ENCODE measurements at places on chromosomes 7 and 10.
A peak's percentile ranks its signal among the peaks of the same experiment; 100 is the strongest.

DNA sequence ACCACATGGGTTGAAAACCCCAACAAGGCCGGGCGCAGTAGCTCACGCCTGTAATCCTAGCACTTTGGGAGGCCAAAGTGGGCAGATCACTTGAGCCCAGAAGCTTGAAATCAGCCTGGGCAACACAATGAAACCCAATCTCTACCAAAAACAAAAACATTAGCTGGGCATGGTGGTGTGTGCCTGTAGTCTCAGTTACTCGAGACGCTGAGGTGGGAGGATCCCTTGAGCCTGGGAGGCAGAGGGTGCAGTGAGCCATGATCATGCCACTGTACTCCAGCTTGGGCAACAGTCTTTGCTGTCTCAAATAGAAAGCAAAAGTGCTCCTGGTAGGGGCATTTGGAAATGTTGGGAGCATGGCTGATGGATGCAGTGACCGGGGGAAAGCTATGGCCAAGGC, 209.6 kb upstream of the PLXNA4 start:
- DNase-seq, result no peak

DNA sequence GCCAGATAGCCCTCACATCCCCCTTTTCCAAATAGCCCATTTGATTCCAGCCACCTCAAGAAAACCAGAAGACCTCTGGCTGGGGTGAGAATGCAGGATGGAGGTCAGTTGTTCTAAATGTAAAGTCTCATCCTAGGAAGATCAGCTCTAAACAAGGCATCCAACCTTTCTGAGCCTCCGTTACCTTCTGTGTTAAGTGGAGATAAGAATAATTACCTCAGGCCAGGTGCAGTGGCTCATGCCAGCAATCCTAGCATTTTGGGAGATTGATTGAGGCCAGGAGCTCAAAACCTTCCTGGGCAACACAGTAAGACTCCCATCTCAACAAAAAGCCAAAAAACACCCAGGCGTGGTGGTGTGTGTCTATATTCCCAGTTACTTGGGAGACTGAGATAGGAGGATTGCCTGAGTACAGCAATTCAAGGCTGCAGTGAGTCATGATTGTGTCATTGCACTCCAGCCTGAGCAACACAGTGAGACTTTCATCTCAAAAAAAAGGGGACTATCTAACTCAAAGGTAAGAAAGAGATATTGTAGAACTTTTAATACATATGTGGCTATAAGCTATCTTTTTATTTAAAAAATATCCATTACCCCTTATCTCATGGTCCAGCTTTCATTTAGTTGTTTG, 43.5 kb downstream of the PRTFDC1 start:
- no peak for DNase-seq

- no peak for DNase-seq
These were observed 33.1 kb downstream of the SMC3 start for GRCh38 chr10:110600487-110601101.

- DNase-seq, result no peak
These were observed 21.7 kb downstream of the RAB18 start for GRCh38 chr10:27525819-27526218.

- DNase-seq, result no peak
These were observed 230.3 kb upstream of the PFKP start for GRCh38 chr10:2836921-2837662.

GRCh38 chr10:113347508-113347907, 205.3 kb upstream of the HABP2 start:
- no peak for DNase-seq

DNA sequence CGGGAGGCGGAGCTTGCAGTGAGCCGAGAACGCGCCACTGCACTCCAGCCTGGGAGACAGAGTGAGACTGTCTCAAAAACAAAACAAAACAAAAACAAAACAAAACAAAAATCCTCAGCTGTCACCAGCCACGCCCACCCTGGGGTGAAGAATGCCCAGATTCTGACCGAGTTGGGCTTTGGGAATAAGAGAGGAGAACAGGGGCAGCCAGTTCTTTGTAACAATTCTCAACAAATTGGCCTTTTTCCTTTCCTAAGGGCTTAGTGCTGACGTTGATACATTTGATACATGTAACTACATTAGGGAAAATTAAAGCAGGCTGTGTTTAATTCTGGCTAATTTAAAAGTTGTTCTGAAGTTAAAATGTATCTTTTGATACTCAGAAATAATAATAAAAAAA, 121.0 kb downstream of the EPC1 start:
- no peak for DNase-seq

- no peak for DNase-seq
These were observed 20.2 kb downstream of the ZMIZ2 start for GRCh38 chr7:44768628-44769371.

DNA sequence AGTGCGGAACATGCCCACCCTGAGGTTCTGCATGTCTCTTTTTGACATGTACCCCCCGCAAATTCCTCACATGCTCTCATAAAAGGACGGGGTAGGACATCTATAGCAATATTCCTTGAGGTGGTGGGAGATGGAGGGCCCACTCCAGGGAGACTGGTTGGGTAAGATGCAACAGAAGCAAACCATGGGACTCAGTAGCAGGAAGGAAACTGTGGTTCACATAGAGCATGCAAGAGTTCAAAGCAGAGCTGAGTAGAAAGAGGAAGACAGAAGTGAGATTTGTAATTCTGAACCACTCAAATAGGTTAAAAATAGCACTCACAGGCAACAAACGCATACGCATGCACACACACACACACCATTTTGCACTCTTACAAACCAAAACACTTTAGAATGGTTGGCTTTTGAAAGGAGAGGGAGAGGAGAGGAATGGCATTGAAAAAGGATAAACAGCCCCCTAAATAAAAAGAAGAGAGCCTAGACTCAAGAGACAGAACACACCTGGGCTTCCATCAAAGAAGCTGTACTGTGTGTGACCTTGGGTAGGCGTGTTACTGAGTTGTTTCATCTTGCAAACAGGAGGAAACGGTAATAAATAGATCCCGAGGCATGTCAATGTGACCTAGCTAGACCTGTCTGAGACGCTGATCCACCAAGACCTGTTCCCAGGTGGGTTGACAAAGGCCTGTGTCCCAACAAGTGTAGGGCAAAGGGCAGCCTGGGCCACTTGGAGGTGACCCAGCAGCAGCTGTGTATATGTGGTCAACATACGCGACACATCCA, 77.6 kb upstream of the LRRC4 start:
- no peak for DNase-seq

GRCh38 chr7:75617634-75618234, 121.0 kb downstream of the HIP1 start:
- DNase-seq, result no peak

GRCh38 chr10:43735907-43736306, 87.2 kb upstream of the ZNF32 start:
- DNase-seq, result no peak

- peak; percentile 86 for DNase-seq
These were observed 34.5 kb downstream of the MAD1L1 start for GRCh38 chr7:2198206-2198605.

DNA sequence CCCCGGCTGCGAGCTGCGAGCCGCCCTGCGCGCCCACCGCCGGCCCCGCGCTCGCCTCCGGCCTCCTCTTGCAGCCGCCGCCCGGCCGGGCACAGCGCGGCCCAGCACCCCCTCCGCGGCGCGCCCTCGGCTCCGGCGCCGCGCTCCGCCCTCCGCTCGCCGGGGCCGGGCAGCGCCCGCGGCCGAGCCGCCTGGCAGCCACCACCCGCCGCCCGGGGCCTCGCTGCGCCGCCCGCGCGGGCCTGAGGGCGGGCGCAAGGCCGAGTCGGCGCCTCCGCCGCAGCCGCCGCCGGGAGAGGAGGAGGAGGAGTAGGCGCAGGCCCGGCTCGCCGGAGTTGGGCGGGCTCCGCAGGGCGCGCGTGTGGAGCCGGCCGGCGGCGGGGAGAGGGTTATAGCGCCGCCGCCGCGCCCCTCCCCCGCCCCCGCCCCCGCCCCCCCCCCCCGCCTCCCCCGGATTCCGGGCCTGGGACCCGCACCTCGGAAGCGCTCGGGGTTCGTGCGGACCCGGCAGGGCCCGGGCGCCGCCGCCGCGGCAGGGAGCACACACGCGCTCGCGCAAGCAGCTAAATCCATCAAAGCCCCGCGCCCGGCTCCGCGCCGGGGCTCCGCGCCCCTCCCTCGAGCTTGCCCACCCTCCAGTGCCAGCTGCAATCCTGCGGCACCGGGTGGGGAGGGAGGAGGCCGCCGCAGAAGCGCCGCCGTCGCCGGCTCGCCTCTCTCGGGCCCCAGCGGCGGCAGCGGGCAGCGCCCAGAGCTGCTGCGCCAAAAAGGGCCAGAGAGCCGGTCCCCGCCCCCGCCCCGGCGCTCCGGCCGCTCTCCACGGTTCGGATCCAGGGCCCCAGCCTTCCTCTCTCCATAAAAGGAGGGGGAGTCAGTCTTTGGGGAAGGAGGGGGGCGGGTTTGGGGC, at the start of gene PDGFA:
PDGFA (minus strand) TSS at position 363 of the 907 bp plus-strand sequence. CDS start 845 bp downstream, outside the sequence.
- no peak for DNase-seq

GRCh38 chr10:2949221-2949947, 118.0 kb upstream of the PFKP start:
- DNase-seq, result no peak

GRCh38 chr7:101595766-101596537, 33.1 kb downstream of the MYL10 start:
- DNase-seq, result no peak

DNA sequence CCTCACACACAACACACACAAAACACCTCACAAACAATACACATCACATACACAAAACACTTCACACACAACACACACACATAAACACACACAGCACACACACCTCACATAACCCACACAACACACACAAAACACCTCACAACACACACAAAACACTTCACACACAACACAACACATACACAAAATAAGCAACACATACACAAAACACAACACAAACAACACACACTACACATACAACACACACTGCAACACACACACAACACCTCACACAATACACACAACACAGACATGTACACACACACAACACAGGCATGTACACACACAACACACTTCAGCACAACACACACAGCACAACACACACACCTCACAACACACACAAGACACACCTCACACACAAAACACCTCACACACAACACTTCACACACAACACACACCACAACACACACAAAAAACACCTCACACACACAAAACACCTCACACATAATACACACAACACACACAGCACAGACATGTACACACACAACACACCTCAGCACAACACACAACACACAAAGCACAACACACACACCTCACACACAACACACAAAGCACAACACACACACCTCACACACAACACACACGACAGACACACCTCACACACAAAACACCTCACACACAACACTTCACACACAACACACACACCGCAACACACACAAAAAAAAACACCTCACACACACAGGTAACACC, 107.5 kb downstream of the TNS3 start:
- DNase-seq, result no peak

DNA sequence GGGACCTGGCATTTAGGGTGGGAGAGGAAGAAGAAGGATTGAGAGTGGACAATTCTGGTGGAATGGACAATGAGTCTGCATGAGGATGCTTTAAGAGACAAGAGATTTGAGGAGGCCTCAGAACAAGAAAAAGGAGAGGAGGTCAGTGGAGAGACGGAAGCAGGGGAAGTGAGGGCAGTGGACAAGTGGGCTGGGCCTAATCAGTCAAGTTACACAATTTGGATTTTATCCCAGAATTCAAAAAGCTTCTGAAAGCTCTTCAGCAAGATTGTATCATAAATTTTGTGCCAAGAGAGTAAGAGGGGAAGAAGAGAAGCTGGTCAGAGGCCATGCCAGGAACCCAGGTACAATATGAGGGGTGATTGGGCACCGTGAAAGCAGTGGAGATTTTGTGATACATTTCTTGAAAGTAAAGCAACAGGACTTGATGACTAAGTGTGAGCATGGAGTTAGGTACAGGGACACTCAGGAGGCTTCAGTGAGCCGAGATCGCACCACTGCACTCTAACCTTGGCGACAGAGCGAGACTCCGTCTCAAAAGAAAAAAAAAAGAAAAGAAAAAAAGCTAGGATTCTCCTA, 19.3 kb upstream of the TSPAN13 start:
- DNase-seq, result no peak

DNA sequence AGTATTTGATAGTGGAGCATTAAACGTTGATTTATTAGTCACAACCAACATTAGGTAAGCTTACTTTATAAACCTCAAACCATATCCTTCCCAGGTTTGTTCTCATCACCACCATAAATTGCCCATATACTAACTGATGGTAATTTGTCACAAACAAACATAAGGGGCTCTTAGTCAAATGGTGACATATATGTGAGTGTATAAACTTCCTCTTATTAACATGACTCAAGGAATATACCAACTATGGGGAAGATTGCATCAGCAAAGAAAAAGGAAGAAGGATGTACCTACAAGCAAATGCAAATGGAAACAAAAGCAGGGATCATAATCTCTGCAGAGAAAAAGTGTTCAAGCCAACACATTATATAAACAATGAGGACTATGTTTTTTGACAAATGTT, 418.2 kb upstream of the AKR1E2 start:
- no peak for DNase-seq

- no peak for DNase-seq
These were observed 885.0 kb upstream of the LRRN3 start for GRCh38 chr7:110205899-110206298.

GRCh38 chr10:79223091-79224048, 123.9 kb upstream of the PPIF start:
- DNase-seq, result no peak

DNA sequence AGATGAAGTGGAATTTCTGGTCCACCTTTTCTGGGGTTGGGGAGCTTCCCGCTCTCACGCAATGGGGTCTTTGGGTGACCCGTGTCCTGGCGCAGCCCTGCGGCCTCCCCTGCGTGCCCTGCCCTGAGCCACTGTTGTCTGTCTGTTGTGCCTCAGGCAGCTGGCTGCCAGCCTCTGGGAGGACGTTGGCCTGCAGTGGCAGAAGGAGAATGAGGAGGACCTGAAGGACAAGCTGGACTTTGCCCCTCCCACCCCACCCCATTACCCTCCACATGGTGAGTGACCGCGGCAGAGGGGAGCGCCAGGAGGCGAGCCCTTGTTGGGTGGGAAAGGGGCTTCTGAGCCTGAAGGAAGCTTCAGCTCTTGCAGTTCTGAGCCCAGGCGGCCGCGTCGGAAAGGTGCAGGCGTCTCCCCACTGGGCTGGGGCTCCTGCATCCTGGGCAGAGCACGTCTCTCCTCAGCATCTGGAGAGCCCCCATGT, 14.2 kb upstream of the PRKAR1B start:
- no peak for DNase-seq

GRCh38 chr10:25954851-25955250, 20.8 kb downstream of the MYO3A start:
- no peak for DNase-seq

DNA sequence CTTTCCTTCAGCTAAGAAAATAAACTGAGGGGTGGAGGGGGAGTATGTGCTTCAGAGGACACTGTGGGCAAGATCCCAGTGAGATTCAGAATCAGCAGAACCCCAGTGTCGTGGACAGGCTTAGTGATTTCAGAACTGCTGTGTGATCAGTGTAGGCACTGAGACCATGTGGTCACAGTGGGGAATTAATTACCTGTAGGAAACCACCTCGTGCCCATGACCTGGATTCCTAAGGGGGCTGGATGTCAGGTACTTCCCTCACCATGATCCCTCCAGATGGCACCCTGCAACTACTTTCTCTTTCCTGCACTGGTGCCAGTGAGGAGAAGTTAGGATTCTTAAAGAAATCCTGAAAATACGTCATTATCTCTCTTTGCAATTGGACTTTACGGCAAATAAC, 64.4 kb downstream of the HBP1 start:
- no peak for DNase-seq

GRCh38 chr7:129315960-129316359, 91.1 kb downstream of the AHCYL2 start:
- no peak for DNase-seq

- DNase-seq, result no peak
These were observed 1.8 kb downstream of the LAMB1 start for GRCh38 chr7:108000875-108001763.

GRCh38 chr10:3354174-3354900, 181.8 kb upstream of the PITRM1 start:
- DNase-seq, result no peak

GRCh38 chr7:43666938-43667337, 62.4 kb downstream of the COA1 start:
- DNase-seq, result no peak
